ENCODE measurements at places on chromosomes 4 and X. TPM values are rescaled to one million over a fixed set of nuclear protein-coding genes. Genes with fewer than 3 reads are reported as not detected.
A peak's percentile ranks its signal among the peaks of the same experiment; 100 is the strongest.

GRCh38 chr4:174377613-174378012, 93.9 kb downstream of the CEP44 start:
- DNase-seq, result no peak

DNA sequence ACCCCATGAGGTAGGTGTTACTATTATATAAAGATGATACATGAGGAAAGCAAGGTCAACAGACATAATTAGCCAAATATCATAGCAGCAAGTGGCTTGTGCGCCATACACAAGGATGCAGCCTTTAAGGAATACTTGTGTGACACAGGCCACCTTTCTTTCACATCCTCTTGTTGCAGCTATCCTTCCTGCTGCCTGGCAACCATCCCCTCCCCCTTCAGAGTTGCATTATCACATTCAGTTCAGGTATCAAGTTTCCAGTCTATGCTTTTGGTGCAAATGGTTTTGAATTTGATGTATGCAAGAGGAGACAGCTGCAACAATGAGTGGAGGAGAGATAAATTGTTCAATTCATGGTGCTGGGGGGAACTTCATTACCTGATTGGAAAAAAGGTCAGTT, 6.4 kb downstream of the ZCCHC18 start:
- DNase-seq, result no peak

- no peak for DNase-seq
Measured at GRCh38 chr4:122687531-122688061, 44.9 kb upstream of the BBS12 start.

- no peak for DNase-seq
Measured at GRCh38 chr4:166257276-166257675, 384.2 kb downstream of the TLL1 start.

DNA sequence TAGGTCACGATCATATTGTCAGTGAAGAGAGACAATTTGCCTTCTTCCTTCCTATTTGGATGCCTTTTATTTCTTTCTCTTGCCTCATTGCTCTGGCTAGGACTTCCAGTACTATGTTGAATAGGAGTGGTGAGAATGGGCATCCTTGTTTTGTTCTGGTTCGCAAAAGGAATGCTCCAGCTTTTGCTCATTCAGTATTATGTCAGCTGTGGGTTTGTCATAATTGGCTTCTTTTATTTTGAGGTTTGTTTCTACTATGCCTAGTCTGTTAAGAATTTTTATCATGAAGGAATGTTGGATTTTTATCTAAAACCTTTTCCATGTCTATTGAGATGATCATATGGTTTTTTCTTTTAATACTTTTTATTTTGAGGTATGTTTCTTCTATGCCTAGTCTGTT, 152.3 kb upstream of the MAD2L1 start:
- DNase-seq, result no peak

DNA sequence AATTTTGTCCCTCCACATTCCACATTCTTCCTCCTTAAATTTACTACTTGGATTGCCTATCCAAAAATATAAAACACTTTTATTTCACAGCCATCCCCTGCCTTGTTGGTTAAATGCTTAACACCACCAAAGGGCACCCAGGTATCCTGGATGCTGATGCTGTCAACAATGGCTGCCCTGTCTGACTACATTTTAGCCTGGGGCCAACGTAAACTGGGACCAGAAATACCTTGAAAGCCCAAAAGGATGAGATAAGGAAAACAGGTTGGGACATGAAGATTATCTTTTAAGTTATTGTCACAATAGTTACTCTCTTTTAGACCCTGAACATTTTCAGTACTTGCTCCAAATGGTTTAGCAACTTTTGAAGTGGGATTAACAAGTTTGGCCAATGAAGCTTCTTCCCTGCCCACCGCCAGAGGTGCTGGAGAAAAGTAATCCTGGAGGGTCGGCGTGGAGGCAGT, 775 bp upstream of the YIPF6 start:
- DNase-seq, result peak; percentile 11

DNA sequence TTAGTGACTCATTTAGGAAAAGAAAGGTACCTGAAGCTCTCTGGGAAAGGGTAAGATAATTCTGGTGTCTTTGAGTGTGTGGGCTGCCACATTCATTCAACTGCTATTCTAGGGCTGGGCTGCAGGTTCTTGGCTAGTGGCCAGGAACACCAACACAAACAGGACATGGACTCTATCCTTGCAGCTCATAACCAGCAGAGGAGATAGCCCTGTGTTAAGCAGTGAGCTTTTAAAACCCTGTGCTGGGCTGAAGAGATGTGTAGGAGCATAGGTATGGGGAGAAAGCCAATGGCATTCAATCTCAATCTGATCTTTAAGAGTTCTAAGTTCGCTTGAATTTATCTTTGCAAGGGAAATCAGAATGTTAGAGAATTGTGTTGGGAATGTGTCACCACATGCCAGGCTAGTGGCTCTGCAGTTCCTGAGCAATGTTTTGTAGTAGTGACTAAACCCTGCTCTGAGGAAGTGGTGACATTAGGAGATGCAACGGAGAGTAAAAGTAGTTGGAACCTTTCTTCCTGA, 39.2 kb downstream of the SGMS2 start:
- peak; percentile 24 for DNase-seq

- DNase-seq, result no peak
Measured at GRCh38 chrX:2684256-2684655, 6.8 kb upstream of the CD99 start.

DNA sequence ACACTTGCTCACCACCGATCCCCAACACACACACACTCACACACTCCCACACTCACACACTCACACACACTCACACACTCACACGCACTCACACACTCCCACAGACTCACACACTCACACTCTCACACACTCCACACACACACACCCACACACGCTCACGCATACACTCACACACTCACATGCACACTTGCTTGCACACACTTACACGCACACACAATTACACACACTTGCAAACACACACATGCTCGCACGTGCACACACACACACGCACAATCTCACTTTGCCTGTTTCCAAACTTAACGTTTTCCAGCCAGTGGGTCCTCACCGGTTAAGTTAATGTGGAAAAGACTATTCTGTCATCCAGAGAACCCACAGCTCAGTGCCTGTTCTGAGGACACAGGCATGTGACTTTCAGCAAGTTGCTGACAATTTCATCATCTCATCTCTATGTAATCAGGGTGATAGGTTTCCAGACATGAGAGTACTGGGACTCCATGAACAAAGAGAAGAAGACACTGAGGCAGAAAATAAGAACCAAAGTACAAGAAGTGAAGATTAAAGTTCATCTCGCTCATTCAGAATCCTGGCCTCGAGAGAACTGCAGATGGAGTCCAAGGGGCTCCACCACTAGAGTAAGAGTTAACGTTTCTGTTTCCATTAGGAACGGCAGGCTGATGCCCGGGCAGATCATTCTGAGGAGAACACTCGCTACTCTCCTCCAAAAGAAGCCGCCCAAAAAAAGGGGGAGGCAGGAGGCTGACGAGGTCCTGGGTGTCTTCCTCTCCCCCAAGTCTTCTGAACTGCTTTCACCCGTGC, 153.2 kb upstream of the FRG1 start:
- DNase-seq, result no peak

ITGB1BP2 gene
- total RNA-seq, result 0.96 TPM

RPL36A gene
- 306 TPM for total RNA-seq

FAM47A gene
- total RNA-seq, result not detected

CT45A1 gene
- total RNA-seq, result not detected

USP17L11 gene
- total RNA-seq, result not detected

POLR2B gene
- 114 TPM for total RNA-seq

BEX3 gene
- total RNA-seq, result 181 TPM

SSX4 gene
- not detected for total RNA-seq

PRMT9 gene
- total RNA-seq, result 6.0 TPM

GPAT3 gene
- 24.5 TPM for total RNA-seq

Measured in RPMI7951 (cell line).